Activated CD4-positive, alpha-beta memory T cell treated with anti-CD3 and anti-CD28 coated beads for 36 hours (primary cell): ENCODE measurements at places on chromosomes 4 and X. TPM values are rescaled to one million over a fixed set of nuclear protein-coding genes. Genes with fewer than 3 reads are reported as not detected.
A peak's percentile ranks its signal among the peaks of the same experiment; 100 is the strongest.

DNA sequence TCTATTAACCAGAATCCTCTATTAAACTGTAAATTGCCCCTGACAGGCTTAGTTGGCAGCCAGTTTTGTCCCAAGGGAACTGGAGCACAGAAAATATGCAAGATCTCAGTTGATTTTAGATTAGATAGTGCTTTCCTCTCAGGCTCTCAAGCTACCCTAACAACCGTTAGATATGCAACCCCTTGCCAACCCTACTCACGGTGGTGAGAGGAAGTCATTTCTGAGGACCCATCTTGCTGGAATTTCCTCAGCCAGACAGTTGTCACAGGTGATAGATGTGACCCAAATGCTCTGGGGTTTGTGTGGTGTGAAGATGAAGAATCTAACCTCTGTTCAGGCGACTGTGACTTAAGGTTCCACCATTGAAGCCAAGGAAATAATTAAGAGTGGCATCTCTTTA is 447.1 kb downstream of the MID1IP1 start:
- H3K4me1 ChIP-seq = peaks cover 18% of the 10 kb centered on the region
- H3K4me3 ChIP-seq = no peak overlapping the region
- no peak for DNase-seq
- H3K36me3 ChIP-seq = peaks cover 2% of the 10 kb centered on the region
- no peaks in the 10 kb centered on the region for H3K27me3 ChIP-seq

Gene SMIM10
- 0.19 TPM for total RNA-seq

Gene RAB39B
- total RNA-seq = 13.6 TPM

DNA sequence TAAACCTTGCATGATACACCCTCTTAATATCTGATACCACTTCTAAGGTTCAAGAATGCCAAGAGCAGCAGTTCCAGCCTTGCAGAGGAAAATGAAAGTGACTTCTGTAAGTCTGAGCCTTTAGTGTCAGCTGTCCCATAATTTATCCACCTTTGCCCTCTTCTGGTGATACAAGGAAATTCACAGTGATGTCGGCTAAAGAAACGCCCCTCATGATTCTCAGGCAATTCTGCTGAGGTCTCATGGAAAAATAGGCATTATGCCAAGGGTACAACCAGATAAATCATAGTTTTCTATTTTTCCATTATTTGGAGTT is 172.2 kb upstream of the CXCL13 start:
- peaks cover 14% of the 10 kb centered on the region for H3K4me1 ChIP-seq
- H3K27ac ChIP-seq = no peak overlapping the region
- no peaks in the 10 kb centered on the region for H3K36me3 ChIP-seq
- H3K27me3 ChIP-seq = no peaks in the 10 kb centered on the region
- DNase-seq = peak; percentile 10
- no peak overlapping the region for H3K4me3 ChIP-seq

Gene CLDN34
- not detected for total RNA-seq

- H3K4me3 ChIP-seq = no peak overlapping the region
- H3K27me3 ChIP-seq = no peaks in the 10 kb centered on the region
- no peaks in the 10 kb centered on the region for H3K4me1 ChIP-seq
- no peaks in the 10 kb centered on the region for H3K36me3 ChIP-seq
- DNase-seq = no peak
Measured at GRCh38 chrX:29231800-29232199, 644.6 kb downstream of the IL1RAPL1 start.

DNA sequence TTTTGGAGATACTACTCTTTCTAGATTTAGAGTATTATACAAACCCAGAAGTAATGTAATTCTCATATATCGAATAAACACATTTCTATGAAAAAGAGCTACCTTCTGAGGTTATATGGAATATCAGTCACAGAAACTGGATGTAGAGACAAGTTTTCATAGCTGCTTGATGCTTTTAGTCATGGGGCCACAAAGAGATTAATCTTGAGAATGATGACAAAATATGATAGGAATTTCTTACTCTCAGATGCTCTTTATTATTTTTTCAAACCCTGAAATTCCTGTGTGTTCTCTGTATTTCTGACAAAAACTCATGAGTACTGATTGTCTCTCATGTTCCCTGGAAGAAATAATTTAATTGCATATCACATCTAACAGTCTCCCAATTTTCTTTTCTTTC is 662.5 kb downstream of the RAPGEF2 start:
- no peaks in the 10 kb centered on the region for H3K4me1 ChIP-seq
- no peak for DNase-seq
- no peaks in the 10 kb centered on the region for H3K36me3 ChIP-seq
- no peak overlapping the region for H3K4me3 ChIP-seq
- no peak overlapping the region for H3K27ac ChIP-seq

Gene RPL39
- total RNA-seq = 2,669 TPM

Gene LINC00632
- 1.8 TPM for total RNA-seq

DNA sequence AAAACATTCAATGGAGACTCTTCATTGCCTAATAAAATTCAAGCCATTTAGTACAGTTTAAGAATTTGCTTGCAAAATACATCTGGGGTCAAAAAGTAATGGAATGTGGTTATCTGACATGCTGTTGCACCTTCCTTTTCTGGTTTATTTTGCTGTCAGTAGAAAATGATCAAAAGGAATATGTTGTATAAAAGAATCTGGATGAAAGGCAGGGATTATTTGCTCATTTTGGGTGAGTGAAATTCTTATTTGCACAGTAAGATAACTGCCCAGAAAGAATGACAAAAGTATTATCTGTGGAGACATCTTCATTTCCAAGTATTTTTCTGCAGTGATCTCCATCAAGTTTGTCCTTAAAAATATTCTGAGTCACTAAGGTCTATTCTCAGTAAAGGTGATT is 30.4 kb downstream of the BOD1L1 start:
- H3K27me3 ChIP-seq = no peaks in the 10 kb centered on the region
- peaks cover 44% of the 10 kb centered on the region for H3K36me3 ChIP-seq
- H3K4me3 ChIP-seq = no peak overlapping the region
- no peak for DNase-seq
- no peaks in the 10 kb centered on the region for H3K4me1 ChIP-seq

Gene NHS
- 5.0 TPM for total RNA-seq

- H3K4me1 ChIP-seq = no peaks in the 10 kb centered on the region
- DNase-seq = no peak
- H3K27ac ChIP-seq = no peak overlapping the region
- H3K4me3 ChIP-seq = no peak overlapping the region
Measured at GRCh38 chr4:69323284-69323683, 43.0 kb downstream of the UGT2B28 start.

Gene HSD17B11
- 19.8 TPM for total RNA-seq

DNA sequence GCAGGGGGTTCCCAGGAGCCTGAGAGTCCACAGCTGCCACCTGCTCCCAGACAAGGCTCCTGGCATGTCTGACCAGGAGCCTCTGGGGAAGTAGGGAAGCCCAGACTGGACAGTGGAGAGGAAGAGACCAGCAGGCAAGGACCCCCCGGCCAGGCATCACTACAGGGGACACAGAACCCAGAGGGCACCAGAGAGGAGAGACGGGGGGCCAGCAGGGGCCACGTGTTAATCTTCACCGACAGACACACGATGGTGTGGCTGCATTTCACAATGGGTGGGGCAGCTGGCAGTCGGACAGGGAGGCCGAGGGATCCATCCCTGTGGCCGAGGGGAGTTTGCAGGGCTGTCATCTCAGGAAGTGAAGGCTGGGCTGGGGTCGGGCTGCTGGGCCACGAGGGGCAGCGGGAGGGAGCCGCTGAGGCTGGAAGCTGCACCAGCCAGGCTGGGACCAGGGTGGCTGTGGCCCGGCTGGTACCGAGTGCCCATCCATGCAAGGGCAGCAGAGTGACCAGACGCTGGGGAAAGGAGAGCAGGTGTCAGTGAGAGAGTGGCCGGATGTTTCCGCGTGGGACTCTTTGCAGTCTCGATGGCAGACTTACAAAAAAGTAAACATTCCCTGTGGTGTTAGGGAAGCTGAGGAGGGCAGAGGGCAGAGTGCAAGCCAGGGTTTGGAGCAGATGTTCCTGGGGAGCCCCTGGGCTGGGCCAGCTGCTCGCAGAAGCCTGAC is 4.7 kb downstream of the PDE6B start:
- no peaks in the 10 kb centered on the region for H3K36me3 ChIP-seq
- no peak overlapping the region for H3K27ac ChIP-seq
- no peak for DNase-seq
- H3K4me3 ChIP-seq = no peak overlapping the region
- no peaks in the 10 kb centered on the region for H3K4me1 ChIP-seq

Gene CLTRN
- total RNA-seq = 0.41 TPM

DNA sequence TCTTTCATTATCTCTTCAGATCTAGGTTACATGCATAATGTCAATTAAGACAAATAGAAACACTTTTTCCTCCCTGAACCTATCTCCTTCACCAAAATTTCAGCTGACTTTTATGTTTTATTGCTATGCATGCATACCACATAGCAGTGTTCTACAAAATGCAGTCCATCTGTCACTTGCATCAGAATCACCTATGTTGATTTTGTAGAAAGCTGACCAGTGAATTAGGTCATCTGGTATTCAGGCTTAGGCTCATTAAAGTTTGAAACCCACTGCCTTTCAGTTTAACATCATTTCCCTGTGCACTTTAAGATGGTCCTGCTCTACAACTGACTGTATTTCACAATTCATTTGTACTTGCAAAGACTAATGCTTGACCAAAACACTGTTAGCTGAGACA is 277.9 kb downstream of the CFAP299 start:
- no peak overlapping the region for H3K27ac ChIP-seq
- no peak overlapping the region for H3K4me3 ChIP-seq
- peaks cover 5% of the 10 kb centered on the region for H3K4me1 ChIP-seq
- DNase-seq = no peak
- no peaks in the 10 kb centered on the region for H3K36me3 ChIP-seq

GRCh38 chr4:15376594-15376993 is 51.2 kb upstream of the C1QTNF7 start:
- H3K36me3 ChIP-seq = no peaks in the 10 kb centered on the region
- DNase-seq = no peak
- H3K27ac ChIP-seq = no peak overlapping the region
- H3K27me3 ChIP-seq = no peaks in the 10 kb centered on the region
- H3K4me3 ChIP-seq = no peak overlapping the region

Gene ETDA
- total RNA-seq = not detected

Gene SPINK2
- 0.51 TPM for total RNA-seq

DNA sequence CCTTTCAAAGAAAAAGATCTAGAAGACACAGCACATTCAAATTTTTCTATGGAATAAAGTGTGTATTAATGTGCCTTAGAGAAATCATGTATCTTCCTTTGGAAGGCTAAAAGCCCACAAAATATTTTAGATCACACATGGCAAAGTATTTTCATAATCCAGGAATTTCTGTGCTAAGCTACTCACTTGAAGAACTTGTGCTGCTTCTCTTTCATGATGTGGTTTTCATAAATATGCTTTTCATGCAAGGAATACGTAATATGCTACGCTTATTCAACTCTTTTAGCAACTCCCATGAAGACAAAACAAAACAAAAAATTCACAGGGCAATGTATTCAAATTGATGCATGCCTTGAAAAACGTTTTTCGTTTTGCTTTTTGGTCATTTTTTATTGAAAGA is 125.6 kb downstream of the ARHGAP24 start:
- no peaks in the 10 kb centered on the region for H3K4me1 ChIP-seq
- H3K27ac ChIP-seq = no peak overlapping the region
- no peak overlapping the region for H3K4me3 ChIP-seq
- no peaks in the 10 kb centered on the region for H3K27me3 ChIP-seq

Gene EPHA5
- total RNA-seq = not detected

DNA sequence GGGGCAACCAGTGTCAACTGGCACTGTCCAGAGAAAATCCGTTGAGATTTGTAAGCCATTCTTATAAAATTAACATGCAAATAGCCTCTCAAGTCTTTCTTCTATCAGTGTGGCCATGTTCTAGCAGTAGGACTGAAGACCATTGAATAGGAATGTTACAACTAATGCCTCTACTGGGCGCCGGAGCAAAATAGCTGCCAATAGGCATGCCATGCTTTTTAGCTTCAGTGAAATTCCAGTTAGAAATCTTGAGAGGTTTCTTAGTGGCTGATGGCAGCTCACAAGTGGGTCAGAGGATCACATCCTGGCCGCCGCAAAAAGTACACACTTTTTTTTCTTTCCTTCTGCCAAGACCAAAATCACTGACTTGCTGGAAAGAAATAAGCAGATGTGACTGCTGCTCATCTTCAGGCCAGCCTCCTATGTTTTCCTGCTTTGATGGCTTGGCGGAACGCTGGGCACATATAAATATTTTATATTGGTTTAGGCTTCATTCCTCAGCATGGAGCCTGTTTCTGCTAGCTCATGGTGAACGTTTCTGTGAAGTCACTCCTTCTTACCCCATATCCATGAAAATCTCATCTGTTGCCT is 293.1 kb downstream of the TENM3 start:
- no peaks in the 10 kb centered on the region for H3K27me3 ChIP-seq
- no peak overlapping the region for H3K27ac ChIP-seq
- H3K4me1 ChIP-seq = no peaks in the 10 kb centered on the region
- no peak for DNase-seq
- no peaks in the 10 kb centered on the region for H3K36me3 ChIP-seq

- no peaks in the 10 kb centered on the region for H3K27me3 ChIP-seq
- H3K4me3 ChIP-seq = no peak overlapping the region
- no peaks in the 10 kb centered on the region for H3K36me3 ChIP-seq
- no peak overlapping the region for H3K27ac ChIP-seq
Measured at GRCh38 chr4:174495626-174496025, 26.7 kb downstream of the HPGD start.

GRCh38 chrX:68694435-68695205 is 47.2 kb downstream of the STARD8 start:
- H3K27me3 ChIP-seq = peaks cover 13% of the 10 kb centered on the region
- no peaks in the 10 kb centered on the region for H3K36me3 ChIP-seq
- H3K4me3 ChIP-seq = peak overlapping the region; percentile 39
- H3K27ac ChIP-seq = no peak overlapping the region
- peak; percentile 15 for DNase-seq

Gene LRAT
- not detected for total RNA-seq

DNA sequence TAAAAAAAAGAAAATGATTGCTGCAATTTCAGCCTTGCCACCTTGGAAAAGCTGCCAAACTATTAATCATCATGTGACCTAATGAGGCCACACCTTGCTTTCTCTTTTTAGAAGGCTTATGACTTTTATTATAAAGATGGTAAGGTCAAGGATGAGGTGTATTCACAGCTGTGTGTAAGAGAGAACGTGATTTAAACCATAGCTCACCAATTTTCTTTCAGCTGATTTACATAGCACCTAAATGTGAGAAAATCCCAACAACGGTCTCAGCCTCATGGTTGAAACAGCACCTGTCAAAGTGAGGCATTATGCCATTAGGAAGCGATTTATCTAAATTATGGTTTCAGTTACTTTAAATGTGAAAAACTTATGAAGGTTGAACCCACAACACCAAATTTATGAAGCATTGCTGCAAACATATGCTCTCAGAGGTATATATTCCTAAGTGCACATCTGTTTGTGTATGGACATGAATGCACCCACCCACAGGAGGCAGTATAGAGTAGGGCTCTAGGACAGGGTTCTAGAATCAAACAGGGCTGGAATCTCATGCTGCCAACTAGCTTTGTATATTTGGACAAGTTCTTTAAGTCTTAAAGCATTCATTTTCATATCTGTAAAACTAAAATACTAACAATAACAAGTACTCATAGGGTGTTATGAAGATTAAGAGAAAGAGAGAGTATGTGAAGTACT is 40.7 kb downstream of the ANXA3 start:
- H3K36me3 ChIP-seq = no peaks in the 10 kb centered on the region
- no peaks in the 10 kb centered on the region for H3K27me3 ChIP-seq
- no peak overlapping the region for H3K4me3 ChIP-seq
- peak; percentile 12 for DNase-seq
- no peak overlapping the region for H3K27ac ChIP-seq
